ENCODE measurements at places on chromosomes 12 and 14.
A peak's percentile ranks its signal among the peaks of the same experiment; 100 is the strongest.

DNA sequence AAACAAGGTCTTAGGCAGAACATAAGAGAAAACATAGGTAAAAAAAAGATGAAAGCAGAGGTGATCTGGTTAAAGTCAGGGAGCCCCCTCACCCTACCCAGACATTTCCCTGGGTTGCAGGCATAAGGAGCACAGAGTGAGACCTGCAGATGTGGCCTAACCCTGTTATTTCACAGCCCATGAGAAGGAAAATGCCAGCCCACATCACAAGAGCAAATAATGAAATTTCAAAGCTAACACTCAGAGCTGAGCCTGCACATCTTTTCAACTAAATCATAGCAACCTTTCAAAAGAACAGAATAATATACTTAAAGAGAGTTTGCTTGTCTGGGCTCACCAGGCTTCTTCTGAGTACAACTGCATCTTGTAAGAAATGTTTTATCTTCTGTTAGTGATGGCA is 295.4 kb downstream of the RPAP3 start:
- DNase-seq, result no peak

DNA sequence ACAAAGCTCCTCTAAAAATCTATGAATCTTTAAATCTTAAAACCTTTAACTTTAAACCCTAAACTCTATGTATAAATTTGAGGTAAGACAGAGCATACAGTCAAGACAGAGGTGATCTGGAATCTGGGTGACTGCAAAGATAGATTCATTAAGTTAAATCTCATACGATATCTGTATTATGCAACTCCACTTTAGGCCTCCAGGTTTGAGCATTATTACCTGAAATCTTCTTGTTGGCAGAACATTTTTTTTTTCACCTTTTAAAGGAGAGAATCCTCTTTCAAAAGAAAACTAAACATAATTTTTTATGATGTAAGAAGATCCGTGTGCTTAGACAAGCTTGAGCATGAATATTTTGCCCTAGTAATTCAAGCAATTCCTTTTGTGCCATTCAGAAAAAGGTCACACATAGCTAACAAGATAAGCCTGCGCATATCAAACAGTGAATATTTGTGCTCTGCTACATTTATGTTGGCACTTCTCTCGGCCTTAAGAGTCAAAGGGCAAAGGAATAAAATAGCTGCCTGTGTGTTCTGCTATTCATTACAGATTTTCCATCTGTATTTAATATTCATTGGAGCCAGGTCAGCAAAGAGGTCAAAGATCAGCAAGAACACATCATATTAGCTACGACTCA is 163.3 kb downstream of the TMTC3 start:
- no peak for DNase-seq

DNA sequence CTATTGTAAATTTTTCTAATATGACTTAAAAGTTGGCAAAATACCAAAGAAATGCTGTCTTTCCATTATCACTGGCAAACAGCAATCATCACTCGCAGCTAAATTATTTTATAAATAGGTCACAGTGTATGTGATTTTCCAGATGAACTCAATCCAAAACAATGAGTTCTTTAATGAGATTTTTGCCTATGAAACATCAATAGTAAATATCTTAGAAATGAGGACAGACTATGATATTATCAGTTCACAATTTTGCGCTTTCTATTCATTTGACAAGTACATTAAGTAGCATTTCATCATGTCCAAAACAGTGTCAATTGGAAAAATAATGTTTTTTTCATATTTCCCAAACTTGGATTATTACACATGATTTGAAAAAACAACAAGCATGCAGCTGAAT is 65.7 kb downstream of the PIK3C2G start:
- DNase-seq, result no peak

- DNase-seq, result no peak
These were observed 245.5 kb downstream of the ATP23 start for GRCh38 chr12:58186914-58187313.

DNA sequence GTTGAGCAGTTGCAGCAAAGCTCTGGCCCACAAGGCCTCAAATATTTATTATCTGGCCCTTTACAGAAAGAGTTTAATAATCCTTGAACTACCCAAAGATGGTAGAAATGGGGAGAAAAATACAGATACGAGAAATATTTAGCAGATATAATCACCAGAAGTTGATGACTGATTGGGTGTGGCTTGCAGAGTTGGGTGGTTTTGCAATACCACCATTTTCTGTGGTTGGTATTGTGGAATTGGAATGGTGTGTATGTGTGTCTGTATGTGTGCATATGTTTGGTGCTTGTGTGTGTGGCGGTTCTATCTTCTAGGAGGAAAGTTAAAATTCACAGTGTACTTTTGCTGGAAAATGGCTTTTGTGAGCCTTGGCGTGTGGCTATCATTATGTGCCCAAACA is 85.4 kb upstream of the MANSC4 start:
- no peak for DNase-seq

DNA sequence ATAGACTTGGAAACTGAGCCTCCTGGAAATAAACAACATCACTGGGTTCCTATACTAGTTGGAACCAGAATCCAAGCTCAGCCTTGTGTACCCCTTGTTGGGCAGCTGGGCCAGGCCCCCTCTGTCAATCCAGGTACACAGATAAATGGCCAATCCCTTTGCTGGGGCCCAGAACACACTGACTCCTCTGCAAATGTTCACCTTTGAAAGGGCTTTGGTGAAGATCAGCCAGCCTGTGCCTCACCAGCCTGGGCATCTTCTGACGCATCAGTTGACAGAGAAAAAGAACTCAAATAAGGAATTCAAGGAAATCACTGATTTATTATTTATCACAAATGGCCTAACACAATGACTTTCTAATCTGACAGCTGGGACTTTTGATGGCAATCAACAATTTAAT is 1090.2 kb downstream of the BCL11B start:
- no peak for DNase-seq

- DNase-seq, result no peak
These were observed 102.0 kb downstream of the SLC38A4 start for GRCh38 chr12:46723629-46724419.

GRCh38 chr12:112808156-112808555 is 16.6 kb downstream of the RPH3A start:
- no peak for DNase-seq

- DNase-seq, result no peak
These were observed 53.0 kb downstream of the SSH1 start for GRCh38 chr12:108804271-108804953.

GRCh38 chr14:28751467-28752058 is 15.0 kb upstream of the FOXG1 start:
- no peak for DNase-seq

GRCh38 chr12:130249376-130249775 is 87.1 kb downstream of the FZD10 start:
- no peak for DNase-seq

- DNase-seq, result no peak
These were observed 12.5 kb upstream of the GLIPR1L2 start for GRCh38 chr12:75378354-75378753.

GRCh38 chr14:55107766-55108554 is 21.1 kb upstream of the LGALS3 start:
- peak; percentile 76 for DNase-seq

DNA sequence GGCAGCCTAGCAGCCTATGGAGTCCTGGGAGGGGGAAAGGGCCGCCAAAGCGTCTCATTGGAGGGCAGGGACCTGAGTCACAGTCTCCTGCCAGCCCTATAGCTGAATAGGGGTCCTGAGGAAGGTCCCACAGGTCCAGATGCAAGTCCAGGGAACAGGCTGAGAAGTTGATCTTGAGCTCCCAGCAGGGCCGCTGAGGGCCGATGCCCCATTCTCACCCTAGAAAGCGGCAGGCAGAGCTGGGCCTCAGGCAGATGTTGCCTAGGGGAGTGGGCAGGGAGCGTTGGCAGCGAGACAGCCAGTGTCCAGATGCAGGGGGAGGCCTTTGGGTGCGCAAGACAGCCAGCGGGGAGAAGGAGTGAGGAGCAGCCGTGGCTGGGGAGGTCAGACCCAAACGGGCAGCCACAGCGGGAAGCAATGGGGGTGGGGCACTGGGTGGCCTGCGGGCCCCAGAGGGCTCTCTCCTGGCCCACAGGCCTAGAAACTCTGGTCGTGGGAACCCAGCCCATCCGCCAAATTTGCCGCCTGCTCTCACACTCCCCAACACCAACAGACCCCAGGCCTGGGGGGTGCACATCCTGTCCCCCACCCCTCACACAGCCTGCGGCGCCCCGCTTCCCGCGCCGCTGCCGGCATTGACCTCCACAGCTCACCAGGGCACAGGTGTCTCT is 1.1 kb downstream of the HDAC7 start:
- no peak for DNase-seq

- DNase-seq, result no peak
These were observed 322.5 kb downstream of the SYT1 start for GRCh38 chr12:79187032-79187431.

GRCh38 chr12:108390495-108391203 is 51.5 kb upstream of the CMKLR1 start:
- DNase-seq, result no peak

GRCh38 chr12:82876075-82876474 is 189.4 kb downstream of the TMTC2 start:
- DNase-seq, result no peak

GRCh38 chr12:116474331-116474730 is 84.8 kb upstream of the MAP1LC3B2 start:
- no peak for DNase-seq

GRCh38 chr14:105517096-105517495 is 9.3 kb upstream of the TMEM121 start:
- no peak for DNase-seq

DNA sequence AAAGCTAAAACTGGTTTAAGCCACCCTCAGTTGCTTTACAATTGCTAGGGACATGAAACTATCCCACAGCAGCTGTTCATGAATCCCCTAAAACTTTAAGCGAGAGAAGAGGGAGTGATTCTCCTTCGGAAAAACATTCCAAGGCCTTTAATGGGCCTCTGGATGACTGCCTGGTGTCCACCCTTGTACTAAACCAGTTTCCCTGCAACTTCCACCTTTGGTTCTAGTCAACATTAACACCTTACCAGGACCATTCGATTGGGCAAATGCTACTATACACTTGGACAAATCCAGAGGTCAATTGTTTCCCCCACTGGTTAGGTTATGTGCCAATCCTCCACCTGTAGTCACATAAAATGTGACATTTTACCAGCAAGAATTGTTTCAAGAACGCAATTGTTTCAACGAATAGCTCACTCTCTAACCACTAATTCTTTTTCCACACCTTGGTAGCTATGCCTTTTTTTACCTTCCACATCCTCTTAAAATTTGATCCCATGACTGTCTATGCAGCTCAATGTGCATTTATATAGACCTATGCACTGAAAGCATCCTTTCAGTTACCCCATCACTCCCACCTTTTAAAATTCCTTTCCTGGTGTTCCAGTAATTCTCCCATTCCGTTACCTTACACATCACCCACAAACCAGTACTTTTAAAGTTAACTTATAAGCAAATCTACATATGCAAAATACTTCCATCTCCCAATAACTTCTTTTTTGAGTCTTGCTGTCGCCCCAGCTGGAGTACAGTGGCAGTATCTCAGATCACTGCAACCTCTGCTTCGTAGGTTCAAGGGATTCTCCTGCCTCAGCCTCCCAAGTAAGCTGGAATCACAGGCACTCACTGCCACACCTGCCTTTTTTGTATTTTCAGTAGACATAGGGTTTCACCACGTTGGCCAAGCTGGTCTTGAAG is 3.6 kb downstream of the UBC start:
- DNase-seq, result no peak

GRCh38 chr14:90621201-90621600 is 195.0 kb downstream of the TTC7B start:
- no peak for DNase-seq

- peak; percentile 58 for DNase-seq
These were observed 283.3 kb upstream of the PWP1 start for GRCh38 chr12:107402041-107403022.

DNA sequence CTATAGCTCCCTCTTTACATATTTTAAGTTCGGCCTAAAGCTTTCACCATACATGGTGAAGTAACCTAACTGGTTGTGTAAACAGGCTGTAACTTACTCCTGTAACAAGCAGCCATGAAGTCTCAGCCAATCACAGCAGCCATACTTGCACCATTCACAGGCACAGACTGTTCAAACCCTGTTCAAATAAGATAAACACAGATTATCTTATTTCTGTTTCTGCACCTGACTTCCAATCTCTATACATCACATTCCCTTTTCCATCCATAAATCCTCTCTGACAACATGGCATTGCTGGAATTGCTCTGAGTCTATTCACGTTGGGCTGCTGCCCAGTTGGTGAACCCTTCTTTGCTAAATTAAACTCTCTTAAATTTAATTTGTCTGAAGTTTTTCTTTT is 34.5 kb upstream of the ARID2 start:
- no peak for DNase-seq

DNA sequence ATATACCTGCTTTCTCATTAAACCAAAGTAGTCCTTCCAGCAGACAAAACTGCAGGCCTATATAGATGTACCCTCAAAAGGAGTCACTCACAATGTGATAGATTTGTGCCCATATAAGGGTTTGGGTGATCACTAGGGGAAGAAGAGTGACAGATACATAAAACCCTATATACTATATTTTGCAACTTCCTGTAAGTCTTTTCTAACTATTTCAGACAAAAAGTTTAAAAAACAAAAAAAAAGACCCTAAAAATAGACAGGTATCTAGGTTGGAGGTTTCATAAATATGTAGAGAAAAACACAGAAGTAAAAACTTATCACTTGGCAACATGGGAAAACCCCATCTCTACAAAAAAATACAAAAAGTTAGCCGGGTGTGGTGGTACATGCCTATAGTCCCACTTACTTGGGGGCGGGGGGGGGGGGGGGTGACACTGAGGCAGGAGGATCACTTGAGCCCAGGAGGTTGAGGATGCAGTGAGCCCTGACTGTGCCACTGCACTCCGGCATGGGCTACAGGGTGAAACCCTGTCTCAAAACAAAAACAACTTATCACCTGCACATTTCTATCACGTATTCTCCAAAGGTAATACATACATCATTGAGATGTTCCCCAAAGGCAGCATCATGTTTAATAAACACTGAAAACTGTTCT is 2.9 kb downstream of the VCPKMT start:
- peak; percentile 48 for DNase-seq

GRCh38 chr12:80273144-80273543 is 170.9 kb upstream of the PTPRQ start:
- DNase-seq, result no peak

GRCh38 chr12:77751939-77752338 is 78.8 kb upstream of the NAV3 start:
- no peak for DNase-seq

- no peak for DNase-seq
These were observed 19.7 kb upstream of the PLEKHD1 start for GRCh38 chr14:69464829-69465228.

GRCh38 chr14:102095231-102095870 is 8.5 kb upstream of the HSP90AA1 start:
- no peak for DNase-seq
